ENCODE measurements at places on chromosomes 1 and 21. TPM values are rescaled to one million over a fixed set of nuclear protein-coding genes. Genes with fewer than 3 reads are reported as not detected.
A peak's percentile ranks its signal among the peaks of the same experiment; 100 is the strongest.

GRCh38 chr1:184775329-184775728 lies 20.7 kb upstream of the EDEM3 start:
- DNase-seq, result no peak

HMGCS2 gene
- not detected for total RNA-seq

DNA sequence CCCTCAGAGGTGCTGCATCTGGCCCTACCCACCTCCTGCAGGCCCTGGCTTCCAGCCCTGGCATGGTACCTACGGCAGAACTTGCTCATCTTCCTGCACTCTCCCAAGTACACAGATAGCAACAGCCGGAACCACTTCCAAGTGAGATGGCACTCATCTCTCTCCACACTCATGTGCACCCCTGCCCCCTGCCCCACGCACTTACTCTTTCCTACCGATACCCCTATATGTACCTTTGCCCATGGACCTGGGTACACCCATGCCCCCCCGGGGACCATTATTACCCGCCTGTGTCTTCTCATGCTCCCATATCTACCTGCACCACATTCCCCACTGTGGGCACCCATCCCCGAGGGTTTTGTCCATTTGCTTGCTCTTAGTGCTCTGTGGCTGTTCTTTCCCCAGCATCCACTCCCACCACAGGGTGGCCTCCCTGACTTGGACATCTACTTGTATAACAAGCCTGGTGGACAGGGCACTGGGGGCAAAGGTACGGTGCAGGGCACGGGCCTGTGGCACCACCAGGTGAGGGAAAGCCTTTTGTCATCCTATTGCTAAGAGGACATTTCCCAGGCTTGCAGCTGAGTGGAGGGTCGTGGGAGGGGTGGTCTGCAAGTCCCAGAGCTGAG lies 14.7 kb downstream of the HYI start:
- no peak for DNase-seq

DNA sequence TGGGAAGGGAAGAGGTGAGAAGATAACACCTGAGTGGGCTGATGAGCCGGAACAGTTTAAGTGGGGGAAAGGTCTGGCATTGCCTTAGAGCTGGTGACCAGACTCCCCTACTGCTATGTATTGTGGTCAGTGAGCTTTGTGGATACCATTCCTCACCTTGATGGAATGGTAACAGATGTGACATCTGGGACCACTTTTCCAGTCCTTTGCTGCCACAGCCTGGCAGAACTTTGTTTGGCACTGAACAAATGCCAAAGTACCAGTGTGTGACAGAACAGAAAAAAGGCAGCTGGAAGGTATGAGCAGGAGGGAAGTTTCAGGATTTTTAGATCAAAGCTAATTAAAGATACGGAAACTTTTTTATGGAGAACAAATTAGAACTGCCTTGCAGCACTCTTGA lies 6.2 kb downstream of the MED8 start:
- DNase-seq, result peak; percentile 24

- no peak for DNase-seq
These were observed 14.4 kb downstream of the UROD start for GRCh38 chr1:45026446-45026845.

DNA sequence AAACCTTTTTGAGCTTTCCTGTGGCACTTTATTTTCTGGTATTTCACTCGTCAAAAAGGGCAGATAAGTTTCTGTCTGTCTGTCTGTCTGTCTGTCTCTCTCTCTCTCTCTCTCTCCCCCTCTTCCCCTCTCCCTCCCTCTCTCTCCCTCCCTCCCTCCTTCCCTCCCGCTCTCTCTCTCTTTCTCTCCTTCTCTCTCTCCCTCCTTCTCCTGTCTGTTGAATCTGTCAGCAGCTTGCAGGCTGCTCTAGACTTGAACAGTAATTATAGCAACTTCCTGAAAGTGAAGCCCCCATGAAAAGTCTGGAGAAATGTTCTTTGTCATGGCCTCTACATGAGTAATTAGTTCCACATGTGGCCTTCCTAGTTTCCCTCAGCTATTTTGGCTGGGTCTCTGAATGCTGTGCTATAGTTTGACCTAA lies 275.2 kb upstream of the C1orf105 start:
- peak; percentile 24 for DNase-seq

GRCh38 chr1:217134857-217135568 lies 411.8 kb upstream of the ESRRG start:
- no peak for DNase-seq

LCE5A gene
- not detected for total RNA-seq

- DNase-seq, result no peak
These were observed 6.1 kb downstream of the GPSM2 start for GRCh38 chr1:108882837-108883236.

- no peak for DNase-seq
These were observed 132.6 kb downstream of the DHRS3 start for GRCh38 chr1:12485231-12486058.

DNA sequence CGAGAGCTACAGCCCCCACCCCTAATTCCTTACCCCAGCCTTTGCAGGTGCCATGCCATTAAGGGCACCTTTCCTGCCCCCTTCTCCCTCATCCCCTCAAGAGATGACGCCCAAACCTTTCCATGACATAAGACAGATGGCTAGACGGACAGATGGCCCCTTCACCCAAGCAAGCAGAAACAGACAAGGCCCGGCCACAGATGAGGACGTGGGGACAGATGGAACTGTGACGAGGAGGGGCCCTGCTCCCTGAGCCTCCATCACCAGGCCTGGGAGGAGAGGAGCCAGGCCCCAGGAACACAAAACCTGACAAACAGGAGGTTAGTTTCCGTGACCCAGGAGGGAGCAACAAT lies 24.7 kb upstream of the PEF1 start:
- no peak for DNase-seq

GRCh38 chr1:21818656-21819055 lies 6.6 kb downstream of the LDLRAD2 start:
- peak; percentile 68 for DNase-seq

GRCh38 chr1:36846357-36846756 lies 188.0 kb downstream of the GRIK3 start:
- DNase-seq, result no peak

GRCh38 chr1:41811051-41811795 lies 107.5 kb downstream of the HIVEP3 start:
- no peak for DNase-seq

RGSL1 gene
- not detected for total RNA-seq

DNA sequence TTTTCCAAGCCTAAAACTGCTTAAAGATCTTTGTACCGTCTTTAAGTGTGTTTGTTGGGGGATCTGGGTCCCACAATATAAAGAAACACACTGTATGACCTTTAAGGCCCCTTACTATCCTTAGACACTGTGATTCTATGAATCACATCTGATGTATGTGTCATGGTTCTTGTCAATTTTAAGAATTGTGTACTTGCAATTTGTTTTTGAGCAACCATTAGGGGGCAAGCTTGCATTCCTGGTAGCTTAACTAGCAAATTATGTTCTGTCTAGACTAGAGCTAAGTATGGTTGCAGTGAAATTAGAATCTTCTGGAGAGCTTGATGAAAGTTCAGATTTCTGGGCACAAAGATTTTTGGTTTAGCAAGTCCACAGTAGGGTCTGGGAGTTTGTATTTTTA lies 219.5 kb downstream of the TPR start:
- peak; percentile 53 for DNase-seq

FCGR2B gene
- total RNA-seq, result not detected

GRCh38 chr1:197391303-197392226 lies 123.5 kb downstream of the CRB1 start:
- DNase-seq, result no peak

UBE2J2 gene
- total RNA-seq, result 30.0 TPM

- no peak for DNase-seq
These were observed 397.3 kb downstream of the LMX1A start for GRCh38 chr1:164958982-164959768.

GRCh38 chr21:28982637-28983036 lies 10.0 kb downstream of the LTN1 start:
- DNase-seq, result no peak

GRCh38 chr1:32023351-32023750 lies 9.7 kb downstream of the KHDRBS1 start:
- no peak for DNase-seq

DNA sequence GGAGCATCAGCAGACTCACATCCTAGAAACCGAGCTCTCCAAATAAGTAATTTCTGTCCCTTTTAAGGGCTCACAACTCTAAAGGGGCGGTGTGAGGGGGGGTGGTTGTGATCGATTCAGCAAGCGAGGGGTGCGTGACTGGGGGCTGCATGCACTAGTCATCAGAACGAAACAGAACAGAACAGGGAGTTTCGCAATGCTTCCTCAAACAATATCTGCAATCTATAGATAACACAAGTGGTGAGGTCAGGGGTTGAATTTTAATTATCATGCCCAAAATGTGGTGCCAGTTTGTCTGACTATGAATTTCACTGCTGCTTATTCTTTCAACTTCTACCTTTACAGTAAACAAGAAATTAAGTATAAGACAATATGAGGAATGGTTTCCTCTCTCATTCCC lies 1003.0 kb upstream of the NCAM2 start:
- DNase-seq, result no peak

Data from dermis microvascular lymphatic vessel endothelial cell (primary cell).